Stimulated activated CD4-positive, alpha-beta T cell treated with anti-CD3 and anti-CD28 coated beads, Interleukin-15, amount 100 ng/mL, for 48 hours (primary cell): ENCODE measurements at places on chromosomes 11 and 22.

GRCh38 chr11:20112291-20113148, 47.8 kb downstream of the DBX1 start:
- peak; percentile 2 for DNase-seq

DNA sequence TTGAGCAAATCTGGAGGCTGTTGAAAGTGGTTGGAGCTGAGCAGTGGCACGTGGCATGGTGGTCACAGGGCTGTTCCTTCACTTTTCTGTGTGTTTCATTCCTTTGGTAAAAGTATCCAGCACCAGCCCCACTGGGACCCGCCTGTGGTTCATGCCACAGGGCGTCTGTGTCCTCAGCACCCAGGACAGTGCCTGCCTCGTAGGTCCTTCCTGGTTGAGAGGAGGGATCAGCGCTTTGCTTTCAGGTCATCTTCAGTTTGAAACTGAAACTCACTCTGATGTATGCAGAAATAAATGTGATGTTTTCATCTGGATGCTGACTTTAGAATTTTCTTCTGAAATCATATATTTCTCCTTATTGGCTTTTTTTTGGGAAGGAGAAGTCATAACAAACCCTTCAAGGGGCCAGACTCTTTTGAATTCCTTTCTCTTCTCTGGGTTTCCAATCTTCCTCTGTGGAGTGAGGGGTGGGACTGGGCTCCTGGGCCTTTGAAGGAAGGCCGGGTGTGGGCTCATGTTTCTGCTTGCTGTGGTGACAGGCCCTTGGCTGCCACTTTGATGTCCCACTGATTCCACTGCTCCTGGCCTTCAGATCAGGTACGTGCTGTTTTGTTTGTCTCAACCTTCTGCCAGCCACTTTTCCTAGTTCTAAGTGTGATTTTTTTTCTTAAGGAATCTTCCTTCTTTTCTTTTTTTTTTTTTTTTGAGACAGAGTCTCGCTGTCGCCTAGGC, 26.2 kb downstream of the TBC1D22A start:
- DNase-seq: no peak

- DNase-seq: no peak
Observed at GRCh38 chr11:116782728-116783127, 5.1 kb downstream of the ZPR1 start.

GRCh38 chr11:103591554-103591953, 444.9 kb upstream of the DDI1 start:
- no peak for DNase-seq

GRCh38 chr22:19385221-19385906, 46.2 kb downstream of the HIRA start:
- no peak for DNase-seq

- DNase-seq: peak; percentile 20
Observed at GRCh38 chr22:46754110-46754799, 8.2 kb upstream of the TBC1D22A start.

DNA sequence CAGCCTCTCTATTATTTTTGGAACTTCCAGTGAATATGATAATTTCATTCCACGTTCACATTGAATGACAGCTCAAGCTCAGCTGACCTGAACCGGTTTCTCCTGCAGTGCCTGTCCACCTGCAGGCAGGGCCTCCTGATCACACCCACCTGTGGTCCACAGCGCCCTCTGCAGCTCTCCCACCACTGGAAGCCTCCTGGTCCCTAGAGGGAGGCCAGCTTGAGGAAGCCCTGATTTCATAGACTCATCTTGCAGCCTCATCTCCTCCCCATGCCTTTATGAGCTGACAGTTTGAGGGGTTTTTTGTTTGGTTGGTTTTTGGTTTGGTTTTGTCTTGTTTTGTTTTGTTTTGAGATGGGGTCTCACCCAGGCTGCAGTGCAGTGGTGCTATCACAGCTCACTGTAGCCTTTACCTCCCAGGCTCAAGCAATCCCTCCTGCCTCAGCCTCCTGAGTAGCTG, 29.9 kb upstream of the MALAT1 start:
- peak; percentile 57 for DNase-seq

DNA sequence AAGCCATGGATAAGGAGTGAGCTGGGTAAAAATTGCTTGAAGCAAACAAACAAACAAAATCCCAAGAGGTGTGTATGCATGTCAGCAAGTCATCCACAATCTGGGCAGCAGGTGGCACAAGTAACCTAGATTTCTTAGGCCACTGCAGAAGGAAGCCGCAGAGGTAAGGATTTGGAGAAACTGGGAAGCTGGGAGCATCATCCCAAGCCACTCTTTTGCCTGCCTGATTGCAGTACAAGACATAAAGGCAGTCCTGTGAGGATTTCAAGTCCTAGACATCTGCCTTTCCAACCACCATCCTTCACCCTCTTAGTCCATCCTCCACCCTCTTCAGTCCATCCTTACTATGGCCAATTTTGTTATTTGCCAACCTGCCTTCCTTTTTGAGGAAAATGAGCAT, 67.2 kb upstream of the BMAL1 start:
- no peak for DNase-seq

DNA sequence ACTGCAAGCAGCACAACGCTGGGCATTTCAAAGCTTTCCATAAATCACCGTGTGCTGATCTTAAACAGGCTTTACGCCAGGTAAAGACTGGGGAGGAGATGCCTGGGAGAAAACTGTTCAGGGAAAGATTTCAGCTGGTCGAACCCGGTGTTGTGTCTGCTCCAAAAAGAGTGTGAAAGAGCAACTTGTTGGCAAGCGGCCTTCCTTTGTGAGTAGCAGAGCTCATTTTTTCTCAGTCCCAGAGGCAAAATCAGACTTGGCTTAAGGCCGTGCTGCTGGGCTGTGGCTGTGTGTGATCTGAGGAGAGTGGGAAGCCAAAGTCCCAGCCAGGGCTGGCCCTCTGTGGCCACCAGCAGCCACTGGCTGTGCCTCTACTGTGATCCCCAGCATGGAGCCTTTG, 75.7 kb upstream of the E2F8 start:
- no peak for DNase-seq

DNA sequence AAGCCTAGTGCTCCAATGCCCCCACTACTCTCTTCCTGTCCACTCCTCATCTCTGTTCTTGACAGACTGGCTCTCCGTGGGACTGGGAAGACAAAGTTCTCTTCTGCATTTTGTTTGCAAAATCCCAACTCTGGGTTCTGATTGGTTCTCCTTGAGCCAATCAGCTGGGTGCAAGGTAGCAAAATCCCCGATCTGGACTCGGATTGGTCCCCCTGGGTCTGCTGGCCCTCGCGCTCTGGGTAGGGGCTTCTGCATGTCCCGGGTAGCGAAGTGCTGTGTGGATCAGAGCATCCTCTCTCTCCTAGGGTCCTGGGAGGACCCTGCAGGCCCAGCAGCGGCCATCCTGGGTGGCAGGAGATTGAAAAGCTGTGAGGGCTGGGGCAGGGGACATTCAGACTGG, 22.3 kb upstream of the A4GALT start:
- no peak for DNase-seq

DNA sequence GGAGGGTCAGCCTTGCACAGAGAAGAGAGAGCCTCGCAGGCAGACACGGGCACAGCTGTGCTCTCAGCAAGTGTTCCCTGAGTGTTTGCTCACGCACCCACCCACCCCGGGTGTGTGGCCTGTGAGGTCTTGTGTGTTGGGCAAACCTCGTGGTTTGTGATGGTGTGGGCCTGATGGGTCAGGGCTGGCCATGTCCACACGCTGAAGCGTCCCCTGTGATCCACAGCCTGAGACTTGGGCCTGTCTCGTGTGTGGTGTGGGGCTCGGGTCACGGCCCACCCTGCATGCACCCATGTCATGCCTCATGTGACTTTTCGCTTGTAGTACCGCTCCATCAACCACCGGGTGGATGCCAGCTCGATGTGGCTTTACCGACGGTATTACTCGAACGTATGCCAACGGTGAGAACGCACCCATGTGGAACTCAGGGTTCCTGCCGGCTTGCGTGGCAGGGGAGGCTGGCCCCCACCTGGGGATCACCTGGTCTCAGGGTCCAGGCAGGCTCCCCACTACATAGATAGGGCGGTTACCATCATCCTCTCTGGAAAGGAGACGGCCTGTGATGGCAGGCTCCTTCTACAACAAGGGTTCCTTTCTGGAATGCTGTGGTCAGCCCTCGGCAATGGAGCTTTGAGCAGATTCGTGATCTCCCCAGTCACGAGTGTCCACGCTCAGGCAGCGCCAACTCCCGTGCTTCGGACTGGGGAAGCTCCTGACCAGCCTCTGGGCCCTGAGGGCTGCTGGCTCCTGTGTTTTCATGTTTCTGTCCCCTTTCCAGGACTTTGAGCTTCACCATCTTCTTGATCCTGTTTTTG, 5.9 kb downstream of the TPCN2 start:
- DNase-seq: no peak

DNA sequence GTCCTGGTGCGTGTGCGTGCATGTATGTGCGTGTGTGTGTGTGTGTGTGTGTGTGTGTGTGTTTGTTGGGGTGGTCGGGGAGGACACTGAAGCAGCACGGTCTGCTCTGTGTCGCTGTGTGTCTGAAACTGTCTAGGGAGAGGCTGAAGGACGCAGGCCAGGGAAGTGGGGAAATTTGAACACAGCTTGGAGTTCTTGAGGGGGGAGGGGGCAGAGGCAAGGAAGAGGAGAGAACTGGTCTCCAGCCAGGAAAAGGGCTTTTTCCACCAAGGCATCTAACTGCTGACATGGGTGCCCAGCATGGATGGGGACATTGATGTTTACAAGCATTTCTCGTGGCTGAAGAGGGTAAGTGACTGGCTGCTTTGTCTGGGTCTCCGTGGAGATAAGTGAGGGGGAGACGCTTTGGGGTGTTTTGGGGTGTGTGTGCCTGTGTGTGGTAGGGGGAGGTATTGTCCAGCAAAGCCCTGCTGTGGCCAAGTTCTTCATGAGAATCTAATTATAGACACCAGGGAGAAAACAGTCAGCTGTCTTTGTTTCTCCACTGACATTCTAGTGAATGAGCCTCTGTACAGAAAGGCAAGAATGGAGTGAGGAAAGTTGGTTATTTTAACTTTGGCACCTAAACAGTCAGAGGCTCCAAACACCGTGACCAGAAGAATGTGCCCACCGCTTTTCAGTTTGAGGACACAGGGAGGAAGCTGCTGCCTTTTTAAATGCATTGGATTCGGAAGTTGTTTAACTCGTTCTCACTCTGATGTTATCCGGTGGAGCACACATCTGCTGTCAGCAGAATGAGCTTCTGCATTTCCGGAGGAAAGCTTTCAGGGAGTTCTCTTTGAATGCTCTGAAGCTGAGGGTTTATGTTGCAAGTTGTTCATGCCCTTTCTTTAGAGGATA, 63.7 kb downstream of the PPFIBP2 start:
- no peak for DNase-seq

DNA sequence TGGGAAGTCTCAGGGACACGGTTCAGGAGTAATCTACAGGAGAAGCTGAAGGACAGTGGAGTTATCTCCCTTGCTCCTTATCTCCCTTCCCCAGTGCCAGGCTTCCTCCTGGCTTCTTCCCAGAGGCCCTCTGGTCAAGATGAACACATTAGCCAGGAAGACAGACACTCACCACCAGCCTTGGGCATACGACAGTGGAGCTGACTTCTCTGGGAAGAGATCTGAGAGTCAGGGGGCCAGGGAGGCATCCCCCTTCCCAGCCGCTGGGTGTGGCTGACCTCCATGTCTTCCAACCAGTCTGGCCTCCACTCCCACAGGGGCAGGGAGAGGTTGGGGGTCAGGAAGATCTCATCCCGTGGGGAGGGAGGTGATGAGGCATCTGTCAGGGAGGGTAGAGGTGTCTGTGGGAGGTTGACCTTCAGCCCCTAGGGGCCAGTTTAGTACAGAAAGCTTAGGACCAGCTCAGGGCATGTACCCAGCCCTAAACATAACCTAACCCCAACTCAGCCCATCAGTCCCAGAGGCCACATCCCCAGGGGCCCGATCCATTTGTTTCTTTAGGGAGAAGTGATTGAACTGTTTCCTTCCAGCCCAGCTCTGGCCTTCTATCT, 12.7 kb downstream of the ROBO4 start:
- no peak for DNase-seq

GRCh38 chr11:74506823-74507222, 13.3 kb upstream of the LIPT2 start:
- DNase-seq: no peak

- peak; percentile 44 for DNase-seq
Observed at GRCh38 chr11:67648140-67648795, 2.3 kb downstream of the ACY3 start.

DNA sequence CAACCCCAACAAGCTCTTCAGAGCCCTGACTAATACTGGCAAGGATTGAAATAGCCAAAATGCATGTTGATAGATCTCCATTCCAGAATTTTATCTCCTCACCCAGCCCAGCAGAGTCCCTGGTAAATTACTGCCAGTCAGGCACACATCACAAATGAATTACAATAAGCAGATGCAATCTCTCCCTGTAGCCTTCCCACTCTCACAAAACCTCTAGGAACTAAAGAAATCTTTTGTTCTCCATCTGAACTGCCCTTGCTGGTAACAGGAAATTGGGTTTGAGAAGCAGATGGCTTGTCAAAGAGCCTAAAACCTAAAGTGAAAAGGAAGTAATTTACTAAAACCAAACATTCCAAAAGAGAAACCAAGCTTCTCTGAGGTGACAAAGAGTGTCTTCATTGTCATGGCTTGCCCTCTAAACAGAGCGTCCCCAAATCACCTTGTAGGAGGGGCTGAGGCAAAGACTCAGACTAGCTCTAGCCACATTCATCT, 59.5 kb downstream of the FAM168A start:
- DNase-seq: no peak

DNA sequence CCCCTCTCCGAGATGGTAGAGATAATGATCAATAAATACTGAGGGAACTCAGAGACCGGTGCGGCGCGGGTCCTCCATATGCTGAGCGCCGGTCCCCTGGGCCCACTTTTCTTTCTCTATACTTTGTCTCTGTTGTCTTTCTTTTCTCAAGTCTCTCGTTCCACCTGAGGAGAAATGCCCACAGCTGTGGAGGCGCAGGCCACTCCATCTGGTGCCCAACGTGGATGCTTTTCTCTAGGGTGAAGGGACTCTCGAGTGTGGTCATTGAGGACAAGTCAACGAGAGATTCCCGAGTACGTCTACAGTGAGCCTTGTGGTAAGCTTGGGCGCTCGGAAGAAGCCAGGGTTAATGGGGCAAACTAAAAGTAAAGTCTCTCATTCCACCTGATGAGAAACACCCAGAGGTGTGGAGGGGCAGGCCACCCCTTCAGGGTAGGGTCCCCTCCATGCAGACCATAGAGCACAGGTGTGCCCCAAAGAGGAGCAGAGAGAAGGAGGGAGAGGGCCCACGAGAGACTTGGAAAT, 43.2 kb downstream of the IGLL1 start:
- no peak for DNase-seq

DNA sequence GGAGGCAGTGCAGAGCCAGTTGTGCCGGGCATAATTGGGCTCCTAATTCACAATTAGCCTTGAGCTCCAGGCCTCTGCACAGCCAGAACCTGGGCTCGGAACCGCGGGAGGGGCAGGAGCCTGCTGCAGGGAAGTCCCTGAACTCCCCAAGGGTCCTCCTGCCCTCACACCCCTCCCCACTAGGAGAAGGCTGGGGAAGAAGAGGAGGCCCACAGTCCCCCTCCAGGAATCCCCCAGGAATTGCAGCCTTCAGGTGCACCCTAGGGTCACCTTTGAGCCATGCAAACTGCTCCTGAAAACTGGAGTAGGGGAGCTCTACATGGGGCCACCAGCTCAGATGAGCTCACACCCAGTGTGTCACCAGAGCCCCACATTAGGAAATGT, 93.8 kb upstream of the LMO1 start:
- no peak for DNase-seq
